Stimulated activated CD4-positive, alpha-beta T cell treated with anti-CD3 and anti-CD28 coated beads, TNF-alpha, amount 100 ng/mL, for 24 hours (primary cell): ENCODE measurements at places on chromosomes 4 and X.

DNA sequence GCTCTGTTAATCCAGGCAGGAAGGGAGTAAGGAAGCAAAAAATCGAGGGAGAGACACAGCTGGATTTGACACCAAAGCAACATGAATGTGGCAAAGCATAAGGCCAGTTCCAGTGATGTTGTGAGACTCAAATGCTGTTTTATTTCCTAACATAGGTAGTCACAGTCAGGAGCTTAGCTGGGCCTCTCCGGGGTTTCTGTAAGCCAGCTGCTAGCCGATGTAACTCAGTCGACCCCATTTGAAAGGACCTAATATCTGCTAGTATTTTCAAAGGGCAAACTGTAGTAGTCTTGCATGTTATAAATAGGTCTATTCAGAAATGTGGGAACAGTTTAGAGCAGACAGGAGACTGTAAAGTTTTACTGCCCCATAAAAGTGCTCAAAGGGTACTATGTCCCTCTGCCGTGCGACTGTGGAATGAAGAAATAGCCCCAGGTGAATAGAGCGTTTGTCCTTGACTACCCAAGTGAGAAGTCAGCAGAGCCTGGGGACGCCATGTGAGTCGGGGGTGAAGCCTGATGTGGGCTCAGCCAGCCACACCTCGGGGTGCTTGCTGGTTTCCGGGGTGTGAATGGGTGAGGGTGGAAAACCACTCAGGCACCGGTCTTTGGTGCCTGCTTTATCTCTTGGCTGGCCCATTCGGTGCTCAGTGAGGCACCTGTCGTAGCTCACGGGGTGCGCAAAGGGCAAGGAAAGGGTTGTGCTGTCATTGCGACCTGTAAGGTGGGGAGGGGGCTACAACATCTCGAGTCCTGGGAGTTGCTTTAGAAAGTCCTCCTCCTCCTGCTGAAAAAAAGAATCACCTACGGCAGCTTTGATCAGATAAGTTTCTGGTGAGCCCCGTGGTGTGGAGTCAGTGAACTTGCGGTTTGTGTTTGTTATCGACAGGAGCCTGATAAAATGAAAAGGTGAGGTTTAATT, 745 bp downstream of the TRIM2 start:
- DNase-seq = no peak

- DNase-seq = no peak
These were observed 330.5 kb downstream of the ARHGAP10 start for GRCh38 chr4:148062301-148062950.

DNA sequence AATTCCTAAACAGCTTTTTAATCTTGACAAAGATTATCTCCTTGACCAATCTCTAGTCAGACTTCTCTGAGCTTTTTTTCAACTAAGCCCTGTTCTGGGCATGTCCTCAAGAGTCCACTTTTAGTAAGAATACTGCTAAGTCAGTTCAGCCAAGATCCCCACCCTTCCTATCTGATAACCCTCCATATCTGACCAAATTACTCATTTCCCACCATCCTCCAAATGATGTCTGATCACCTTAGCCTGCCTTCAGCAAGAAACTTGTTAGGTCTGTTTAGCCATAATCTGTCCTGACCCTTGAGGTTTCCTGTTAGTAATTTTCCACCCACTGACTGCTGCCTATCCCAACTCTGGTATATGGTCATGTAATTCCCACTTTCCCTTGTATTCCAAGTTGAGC, 65.2 kb downstream of the FAM13A start:
- no peak for DNase-seq

DNA sequence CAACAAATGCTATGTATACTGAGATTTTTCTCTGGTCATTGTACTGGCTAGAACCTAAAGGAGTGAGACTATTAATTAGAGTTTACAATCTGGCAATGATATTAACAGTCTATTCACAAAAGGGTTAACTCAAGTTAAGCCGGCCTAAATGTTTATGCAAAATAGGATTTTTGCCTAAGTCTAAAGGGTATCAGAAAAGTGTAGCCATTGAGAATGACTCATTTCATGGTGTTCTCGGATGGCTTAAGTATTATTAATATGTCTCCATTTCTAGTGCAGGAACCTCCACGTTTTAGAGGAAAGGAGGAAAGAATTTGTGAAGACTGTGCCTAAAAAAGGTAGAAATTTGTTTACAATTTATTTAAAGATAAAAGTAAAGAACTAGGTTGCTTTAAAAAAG, 29.8 kb downstream of the DYNLT3 start:
- no peak for DNase-seq

DNA sequence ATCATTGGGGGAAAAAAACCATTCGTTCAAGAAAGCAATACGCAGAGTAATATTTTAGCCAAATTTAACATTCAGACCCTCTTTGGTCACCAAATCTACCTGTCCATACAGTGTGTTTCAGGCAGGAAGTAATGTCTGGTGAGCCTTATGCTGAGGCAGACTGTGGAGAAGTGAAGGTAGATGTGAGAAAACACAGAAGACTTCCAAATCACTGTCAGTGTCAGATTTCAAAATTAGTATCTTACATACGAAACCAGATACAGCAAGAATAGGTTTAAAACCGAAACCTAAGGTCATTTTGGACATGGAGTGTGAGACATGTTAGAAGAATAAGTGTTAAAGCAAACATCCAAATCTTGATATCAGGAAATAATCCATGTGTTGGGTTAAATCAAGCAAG, 664.5 kb upstream of the HTR2C start:
- no peak for DNase-seq

GRCh38 chr4:165709973-165710526, 163.0 kb upstream of the TLL1 start:
- no peak for DNase-seq

DNA sequence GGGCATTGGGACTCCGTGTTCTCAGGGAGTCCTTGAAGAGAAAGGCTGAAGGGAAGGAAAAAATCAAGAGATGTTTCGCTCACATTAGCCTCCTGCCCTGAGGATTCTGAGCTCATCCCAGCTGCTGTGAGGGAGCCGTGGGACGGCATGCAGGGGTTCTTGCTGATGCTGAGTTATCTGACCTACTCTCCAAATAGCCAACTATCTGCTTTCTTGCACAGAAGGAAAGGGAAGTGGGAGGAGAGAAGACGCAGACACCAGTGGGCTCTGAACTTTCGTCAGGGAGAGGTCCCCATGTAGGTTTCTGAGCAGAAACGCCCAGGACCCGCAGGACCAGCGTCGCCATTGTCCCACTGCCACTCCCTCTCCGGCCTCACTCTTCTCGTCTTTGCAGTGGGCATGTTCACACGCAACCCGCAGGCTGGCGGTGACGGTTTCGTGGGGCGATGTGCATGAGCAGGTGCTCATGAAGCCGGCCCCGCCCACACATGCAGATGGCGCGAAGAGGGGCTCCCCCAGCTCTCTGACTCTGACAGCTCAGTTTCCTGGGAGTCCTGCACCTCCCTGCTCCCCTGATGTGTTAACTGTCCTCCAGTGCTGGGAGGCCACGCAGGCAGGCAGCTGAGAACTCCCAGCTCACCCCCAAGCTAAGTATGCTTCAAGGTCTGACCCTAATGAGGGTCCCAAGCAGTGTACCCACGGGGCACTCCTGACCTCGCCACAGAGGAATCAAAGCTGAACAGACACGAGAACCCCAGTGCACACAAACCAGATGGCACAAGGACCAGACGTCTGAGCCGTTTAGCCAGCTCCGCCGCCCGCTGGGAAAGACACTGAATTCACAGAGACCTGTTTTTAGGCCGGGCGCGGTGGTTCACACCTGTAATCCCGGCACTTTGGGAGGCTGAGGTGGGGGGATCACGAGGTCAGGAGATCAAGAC, 13.6 kb upstream of the ABLIM2 start:
- DNase-seq = no peak

- DNase-seq = no peak
These were observed 1.8 kb downstream of the PLXNA3 start for GRCh38 chrX:154459832-154460231.

GRCh38 chr4:102217775-102218355, 127.4 kb downstream of the SLC39A8 start:
- DNase-seq = no peak

DNA sequence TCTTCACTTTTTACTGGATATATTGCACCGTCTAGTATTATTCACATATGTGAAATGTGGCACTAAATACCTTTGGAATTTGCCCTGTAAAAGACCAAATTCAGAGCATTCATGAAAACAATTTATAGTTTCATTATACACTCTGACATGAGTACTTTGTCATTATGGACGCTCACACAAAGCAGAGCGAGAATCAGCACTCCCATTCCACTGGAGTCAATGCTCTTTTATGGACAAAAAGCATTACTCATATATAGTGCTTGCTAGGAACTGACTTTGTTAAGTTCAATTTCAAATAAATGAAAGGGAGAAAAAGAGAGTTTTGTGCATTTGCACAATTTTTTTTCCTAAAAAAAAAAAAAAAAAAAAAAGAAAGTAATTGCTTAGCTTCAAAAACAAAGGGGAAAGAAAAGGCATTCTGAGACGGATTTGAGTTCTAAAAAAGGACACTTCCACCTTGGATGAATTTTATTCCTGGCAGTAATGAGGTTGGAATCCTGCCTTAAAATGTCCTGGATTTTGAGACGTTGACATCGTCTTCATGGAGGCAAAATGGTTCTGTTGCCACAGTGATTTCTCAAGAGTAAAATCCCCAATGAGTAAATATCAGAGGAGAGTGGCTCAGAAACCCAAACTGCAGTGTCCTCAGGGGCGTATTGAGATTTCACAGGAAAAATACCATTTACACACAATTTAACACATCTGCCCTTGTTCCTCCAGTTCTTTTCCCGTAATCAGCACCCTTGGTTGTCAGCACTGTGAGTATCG, 34.8 kb downstream of the CCDC149 start:
- no peak for DNase-seq

- DNase-seq = no peak
These were observed 354.6 kb upstream of the AGA start for GRCh38 chr4:177796841-177797240.

- DNase-seq = no peak
These were observed 121.8 kb upstream of the FAM241A start for GRCh38 chr4:112023402-112023950.

DNA sequence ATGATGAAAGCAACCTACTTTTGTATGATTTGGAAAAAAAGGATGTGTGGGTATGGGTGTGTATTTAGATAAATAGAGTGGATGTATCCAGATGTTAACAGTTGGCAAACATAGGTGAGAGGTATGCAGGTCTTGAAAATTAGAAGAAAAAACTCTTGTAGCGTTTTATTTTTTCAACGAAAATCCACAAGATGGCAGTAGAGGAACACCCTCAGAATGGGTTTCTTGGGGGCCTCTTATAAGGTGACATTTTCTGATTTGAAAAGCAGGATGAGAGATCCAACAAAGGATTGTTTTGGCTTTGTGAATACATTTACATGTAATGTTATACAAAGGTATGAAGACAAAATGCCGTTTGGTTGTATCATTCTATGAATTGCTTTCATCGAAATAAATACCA, 68.3 kb downstream of the FMR1NB start:
- DNase-seq = no peak

DNA sequence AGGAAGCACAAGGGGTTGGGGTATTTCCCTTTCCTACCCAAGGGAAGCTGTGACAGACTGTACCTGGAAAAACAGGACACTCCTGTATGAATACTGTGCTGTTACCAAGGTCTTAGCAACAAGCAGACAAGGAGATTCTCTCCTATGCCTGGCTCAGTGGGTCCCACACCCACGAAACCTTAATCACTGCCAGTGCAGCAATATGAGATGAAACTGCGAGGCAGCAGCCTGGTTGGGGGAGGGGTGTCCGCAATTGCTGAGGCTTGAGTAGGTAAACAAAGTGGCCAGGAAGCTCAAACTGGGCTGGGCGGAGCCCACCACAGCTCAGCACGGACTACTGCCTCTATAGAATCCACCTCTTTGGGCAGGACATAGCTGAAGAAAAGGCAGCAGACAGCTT, 197.7 kb downstream of the INPP4B start:
- no peak for DNase-seq

DNA sequence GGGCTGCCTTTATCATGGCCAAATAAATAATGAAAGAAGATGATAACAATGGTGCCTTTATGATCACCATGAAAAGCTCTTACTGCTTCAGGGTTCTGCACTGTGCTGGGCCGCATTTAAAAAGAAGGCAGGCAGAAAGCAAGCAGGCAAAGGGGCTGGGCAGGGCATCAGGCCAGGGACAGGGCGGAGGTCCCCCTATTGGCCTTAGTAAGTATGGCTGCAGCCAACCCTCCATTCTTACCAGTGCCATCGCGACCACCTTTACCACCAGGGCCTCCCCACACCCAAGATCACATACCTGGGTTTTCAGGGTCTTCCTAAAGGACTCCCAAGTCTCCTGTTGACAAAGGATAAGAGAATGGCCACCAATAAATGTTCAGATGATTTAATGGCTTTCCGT, 38.9 kb downstream of the CNGA2 start:
- no peak for DNase-seq

DNA sequence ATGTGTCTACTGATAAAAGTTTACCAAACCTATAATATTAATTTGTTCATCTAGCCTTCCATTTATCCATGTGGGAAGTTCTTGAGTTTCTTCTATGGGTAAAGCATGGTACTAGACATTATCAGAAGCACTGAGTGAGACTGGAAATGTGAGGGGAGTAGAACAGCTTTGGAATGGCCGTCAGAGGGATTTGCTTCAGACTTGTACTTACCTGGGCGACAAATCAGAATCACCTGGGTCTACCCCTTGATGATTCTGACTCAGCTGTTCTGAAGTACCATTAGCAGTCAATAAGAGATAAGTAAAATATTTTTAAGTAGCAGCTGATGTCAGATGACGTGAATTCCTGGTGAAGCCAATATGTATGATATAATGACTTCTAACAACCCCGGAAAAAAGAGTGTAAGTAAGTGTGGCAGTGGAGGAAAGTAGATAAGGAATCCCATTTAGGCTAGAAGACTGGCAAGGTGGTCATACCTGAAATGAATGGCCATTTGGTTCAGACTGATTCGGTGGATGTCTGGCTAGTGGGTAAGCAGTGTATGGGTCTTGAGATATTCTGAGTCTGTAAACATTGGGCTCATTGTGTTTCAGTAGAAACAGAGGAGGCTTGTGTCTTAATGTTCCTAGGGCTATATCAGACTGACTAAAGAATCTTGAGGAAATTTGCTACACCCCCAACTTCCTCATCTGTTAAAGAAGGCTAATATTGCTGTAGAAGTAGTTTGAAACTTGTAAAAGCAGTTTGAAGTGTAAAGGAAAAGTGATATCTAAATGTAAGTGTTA, 409.2 kb downstream of the NKX6-1 start:
- DNase-seq = no peak

DNA sequence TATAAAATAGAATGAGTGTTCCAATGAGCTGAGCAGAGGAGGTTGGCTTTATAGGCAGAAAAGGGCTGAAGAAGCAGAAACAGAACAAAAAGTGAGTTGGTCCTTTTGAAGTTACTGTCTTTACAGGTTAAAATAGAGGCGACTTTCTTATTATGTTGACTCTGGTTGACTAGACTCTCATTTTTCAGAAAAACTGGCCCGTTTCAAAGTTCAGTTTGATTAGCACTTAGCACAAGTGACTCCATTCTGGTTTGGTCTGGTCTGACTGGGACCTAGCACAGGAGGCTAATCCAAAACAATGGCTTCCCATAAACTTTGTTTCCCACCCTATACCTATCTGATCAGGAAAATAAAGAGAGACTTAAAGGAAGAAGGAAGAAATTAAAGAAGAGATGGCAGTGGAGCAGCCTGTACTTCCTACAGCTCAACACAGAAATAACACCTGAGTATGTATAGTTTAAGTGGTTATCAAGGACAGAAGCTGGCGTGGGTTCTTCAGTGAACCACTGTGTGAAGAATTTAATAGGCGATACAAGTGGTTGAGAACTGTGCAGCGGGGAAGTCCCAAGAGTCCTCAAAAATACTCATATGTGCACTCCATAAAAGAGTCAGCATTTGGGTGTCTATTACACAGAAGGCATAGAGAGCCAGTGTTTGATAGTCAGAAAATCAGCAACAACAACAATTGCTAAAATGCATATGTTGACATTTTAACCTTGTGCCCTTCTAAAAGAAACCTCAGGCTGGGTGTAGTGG, 554.8 kb upstream of the HTR2C start:
- DNase-seq = no peak
